ENCODE measurements at places on chromosomes 5 and 9. TPM values are rescaled to one million over a fixed set of nuclear protein-coding genes. Genes with fewer than 3 reads are reported as not detected.

The CHSY3 gene
- total RNA-seq: not detected

The PCDHB8 gene
- total RNA-seq: not detected

The FCN1 gene
- total RNA-seq: not detected

The CD180 gene
- not detected for total RNA-seq

The VCAN gene
- not detected for total RNA-seq

The STPG3 gene
- not detected for total RNA-seq

The CARTPT gene
- total RNA-seq: not detected

The WDR38 gene
- total RNA-seq: not detected

The ESM1 gene
- not detected for total RNA-seq

The SMIM27 gene
- 18.4 TPM for total RNA-seq

The LCN12 gene
- total RNA-seq: 0.89 TPM

The ANKRD31 gene
- total RNA-seq: 0.65 TPM

The SEC24A gene
- total RNA-seq: 23.5 TPM

The ENTPD2 gene
- not detected for total RNA-seq

The KCNV2 gene
- total RNA-seq: not detected

The PLAC8L1 gene
- 0.46 TPM for total RNA-seq

The GRM6 gene
- total RNA-seq: not detected

The CCL27 gene
- 0.29 TPM for total RNA-seq

The SELENOP gene
- not detected for total RNA-seq

The TNPO1 gene
- 135 TPM for total RNA-seq

The WNT8A gene
- total RNA-seq: not detected

The TXNDC8 gene
- total RNA-seq: not detected

The TAF11L10 gene
- not detected for total RNA-seq

The LCN9 gene
- not detected for total RNA-seq

The FBXW5 gene
- total RNA-seq: 82.1 TPM

The NRG2 gene
- 0.15 TPM for total RNA-seq

The ABCA2 gene
- total RNA-seq: 10.3 TPM

The PGM5 gene
- not detected for total RNA-seq

The PCDHGA3 gene
- total RNA-seq: not detected

The SPARC gene
- 0.15 TPM for total RNA-seq

The NR2F1 gene
- not detected for total RNA-seq

The KIAA1958 gene
- total RNA-seq: 7.8 TPM

The TIFAB gene
- total RNA-seq: not detected

The FCHSD1 gene
- 25.4 TPM for total RNA-seq

The PCDHA12 gene
- total RNA-seq: not detected

The CCDC107 gene
- total RNA-seq: 17.1 TPM
